ENCODE measurements at places on chromosomes 5 and 9.

DNA sequence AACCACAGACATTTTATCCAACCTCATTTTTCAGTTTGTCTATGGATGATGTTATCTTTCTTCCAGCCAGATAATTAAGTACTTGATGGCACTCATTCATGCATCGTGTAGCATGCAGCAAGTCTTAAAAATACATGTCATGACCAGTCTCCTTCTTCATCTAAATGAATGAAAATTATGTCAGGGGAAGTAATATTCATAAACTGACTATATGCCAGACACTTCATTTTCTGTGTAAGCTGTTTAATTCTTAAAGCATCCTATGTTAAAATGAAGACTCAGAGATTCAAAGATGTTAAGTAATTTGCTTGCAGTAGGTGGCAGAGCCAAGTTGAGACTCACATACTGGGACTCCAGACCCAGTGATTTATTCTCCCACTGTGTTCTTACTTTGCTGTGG lies 181.7 kb upstream of the CD180 start:
- no peak for DNase-seq

DNA sequence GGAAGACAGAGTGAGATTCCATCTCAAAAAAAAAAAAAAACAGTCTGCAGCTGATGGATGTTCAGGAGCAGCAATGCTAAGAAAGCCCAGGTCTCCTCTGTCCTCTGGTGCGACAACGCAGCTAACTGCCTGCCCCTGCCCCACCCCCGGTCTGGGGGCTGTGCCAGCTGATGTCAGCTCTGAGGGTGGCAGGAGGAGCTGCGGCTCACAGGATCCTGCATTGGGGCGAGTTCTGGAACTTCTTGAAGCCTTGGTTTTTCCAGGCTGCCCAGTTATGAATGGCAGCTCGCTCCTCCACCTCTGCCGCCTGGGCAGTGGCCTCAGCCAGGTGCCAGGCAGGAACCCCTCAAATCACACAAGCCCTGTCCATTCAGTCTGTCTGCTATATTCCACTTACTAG lies 113.5 kb downstream of the ROR2 start:
- no peak for DNase-seq

- DNase-seq: peak; percentile 78
These were observed 247.7 kb upstream of the ANKRD55 start for GRCh38 chr5:56480705-56481427.

- no peak for DNase-seq
These were observed 72.3 kb downstream of the ZNF366 start for GRCh38 chr5:72434781-72435437.

GRCh38 chr5:56018832-56019231 lies 24.1 kb upstream of the IL6ST start:
- DNase-seq: no peak

DNA sequence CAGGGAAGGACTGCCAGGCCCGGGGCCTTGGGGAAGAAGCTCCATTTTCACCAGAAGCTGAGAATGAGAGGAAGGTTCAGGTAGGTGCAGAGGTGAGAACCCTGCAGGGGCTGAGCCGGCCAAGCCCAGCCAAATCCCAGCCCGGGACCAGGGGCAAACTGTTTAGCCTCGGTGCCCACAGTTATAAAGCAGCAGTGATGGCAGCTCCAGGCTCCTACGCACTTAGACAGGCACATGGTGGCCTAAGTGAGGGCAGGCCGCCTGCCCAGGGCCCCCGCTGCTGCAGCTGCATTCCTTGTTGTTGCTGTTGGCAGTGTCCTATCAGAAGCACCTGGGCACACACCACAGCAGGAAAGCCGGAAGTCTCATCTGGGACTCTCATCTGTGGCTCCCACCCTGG lies 159.9 kb upstream of the FOXD4L5 start:
- no peak for DNase-seq

DNA sequence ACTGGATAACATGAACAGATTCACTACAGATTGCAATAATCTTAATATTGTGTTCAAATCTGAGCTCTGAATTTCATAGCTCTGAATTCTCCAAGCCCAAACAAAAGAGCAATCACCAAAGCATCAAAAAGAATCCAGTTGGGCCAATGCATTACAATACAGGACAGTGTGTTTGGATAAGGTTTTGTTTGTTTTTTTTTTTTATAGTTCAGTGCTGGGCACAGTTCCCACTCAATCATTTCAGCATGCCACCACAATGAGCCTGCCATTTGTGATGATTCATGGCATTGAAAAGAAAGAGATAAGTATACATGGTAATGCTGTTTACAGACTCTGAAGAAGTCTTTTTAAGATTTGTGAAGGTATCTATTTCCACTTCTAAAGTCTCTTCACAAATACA lies 1.7 kb upstream of the HTR1A start:
- DNase-seq: no peak

DNA sequence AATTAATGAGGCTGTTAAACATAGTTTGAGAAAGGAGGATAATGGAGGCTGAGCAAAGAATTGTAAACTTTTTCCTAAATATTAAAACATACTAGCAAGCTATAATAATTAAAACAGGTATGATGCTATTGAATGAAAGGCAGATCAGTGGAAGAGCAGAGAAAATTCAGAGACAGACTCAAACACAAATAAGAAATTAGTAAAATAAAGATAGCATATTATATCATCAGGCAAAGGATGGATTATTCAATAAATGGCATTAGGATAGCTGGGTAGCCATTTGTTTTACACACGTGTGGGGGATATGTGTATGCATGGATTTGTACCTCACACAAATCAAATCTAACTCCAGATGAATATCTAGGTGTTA lies 50.6 kb downstream of the MRPS27 start:
- no peak for DNase-seq

GRCh38 chr5:14362491-14362890 lies 219.1 kb upstream of the OTULINL start:
- DNase-seq: no peak

DNA sequence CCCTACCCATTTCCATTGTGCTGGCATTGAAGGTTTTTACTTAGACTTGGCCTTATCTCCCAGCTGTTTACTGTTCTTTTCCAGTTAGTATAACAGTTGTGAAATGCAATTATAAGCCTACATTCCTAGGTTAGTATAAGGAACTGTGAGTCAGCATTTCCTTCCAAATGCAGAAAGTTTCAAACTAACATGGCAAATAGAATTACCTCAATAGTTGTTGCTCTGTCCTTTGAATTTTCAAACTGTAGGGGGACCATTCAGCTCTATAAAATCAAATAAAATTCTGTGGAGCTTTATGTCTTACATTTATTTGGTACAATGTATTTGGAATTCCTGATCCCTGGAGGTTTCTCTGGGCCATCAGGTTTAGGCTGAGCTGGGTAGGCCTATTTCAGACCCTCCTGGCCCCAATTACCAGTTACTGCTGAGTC lies 47.2 kb downstream of the ARHGEF28 start:
- DNase-seq: peak; percentile 22

GRCh38 chr5:177427919-177428573 lies 1.6 kb downstream of the GRK6 start:
- no peak for DNase-seq

- no peak for DNase-seq
These were observed 1.8 kb upstream of the DIPK1B start for GRCh38 chr9:136710543-136710942.

GRCh38 chr9:23824830-23825591 lies 1.0 kb downstream of the ELAVL2 start:
- peak; percentile 84 for DNase-seq

Data from mesendoderm (in vitro differentiated cells).